Eye (tissue), 1 donor: ENCODE measurements at places on chromosomes 5 and 9.

- DNase-seq: no peak
These were observed 20.3 kb downstream of the NCS1 start for GRCh38 chr9:130192382-130192999.

GRCh38 chr5:173498286-173498685 lies 118.2 kb downstream of the BOD1 start:
- peak; percentile 81 for DNase-seq

DNA sequence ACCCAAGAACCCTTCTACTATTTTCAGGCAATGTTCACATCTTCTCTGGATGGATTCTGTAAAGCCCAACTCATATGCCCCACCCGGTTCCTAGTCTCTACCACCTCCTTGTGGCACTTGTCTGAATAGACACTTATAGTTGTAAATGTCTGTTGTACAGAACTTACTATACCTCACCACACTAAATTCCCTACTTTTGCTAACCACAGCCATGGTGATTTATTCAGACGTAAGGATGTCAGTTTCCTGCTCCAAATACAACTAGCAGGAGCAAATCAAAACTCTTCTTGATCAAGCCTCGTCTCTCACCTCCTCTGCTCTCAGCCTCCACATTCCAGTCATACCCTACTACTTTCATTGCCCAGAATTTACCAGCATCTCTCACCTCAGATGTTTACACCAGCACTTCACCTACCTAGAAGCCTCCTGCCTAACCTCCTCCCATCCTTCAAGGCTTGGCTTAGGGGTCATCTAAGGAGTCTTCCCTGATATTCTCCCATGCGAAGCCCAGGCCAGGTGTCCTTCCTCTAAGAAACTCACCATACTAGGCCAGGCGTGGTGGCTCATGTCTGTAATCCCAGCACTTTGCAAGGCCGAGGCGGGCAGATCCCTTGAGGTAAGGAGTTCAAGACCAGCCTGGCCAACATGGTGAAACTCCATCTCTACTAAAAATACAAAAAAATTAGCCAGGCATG lies 75.5 kb downstream of the MAPKAP1 start:
- DNase-seq: peak; percentile 34

- no peak for DNase-seq
These were observed 12.7 kb downstream of the EEIG1 start for GRCh38 chr9:127968042-127968441.

- DNase-seq: no peak
These were observed 47.1 kb downstream of the IZUMO3 start for GRCh38 chr9:24498632-24499031.

- peak; percentile 68 for DNase-seq
These were observed 5.8 kb upstream of the IFNA1 start for GRCh38 chr9:21434202-21435014.

- no peak for DNase-seq
These were observed 599.9 kb downstream of the CSNK1G3 start for GRCh38 chr5:124111886-124112285.
